T-cell (primary cell): ENCODE measurements at places on chromosomes 11 and 22.

GRCh38 chr11:112128483-112129121, 35.3 kb downstream of the IL18 start:
- no peak for DNase-seq

DNA sequence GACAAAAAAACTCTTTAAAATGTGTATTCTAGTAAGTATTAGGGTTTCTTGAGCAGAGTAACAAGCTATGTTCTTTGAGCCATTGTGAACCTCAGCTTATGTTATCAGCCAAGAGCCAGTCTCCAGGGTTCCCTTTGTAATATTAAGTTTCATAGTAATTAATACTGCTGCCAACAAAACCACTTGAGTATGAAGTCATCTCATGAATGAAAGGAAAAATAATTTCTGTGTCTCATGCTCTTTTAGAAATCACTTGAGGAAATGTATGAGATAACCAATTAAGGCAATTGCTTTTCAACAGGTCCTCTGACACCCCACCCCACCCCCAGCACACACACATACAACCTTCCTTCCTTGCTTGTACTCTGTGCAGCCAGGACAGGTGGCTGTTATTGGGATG, 59.9 kb downstream of the BBOX1 start:
- no peak for DNase-seq

DNA sequence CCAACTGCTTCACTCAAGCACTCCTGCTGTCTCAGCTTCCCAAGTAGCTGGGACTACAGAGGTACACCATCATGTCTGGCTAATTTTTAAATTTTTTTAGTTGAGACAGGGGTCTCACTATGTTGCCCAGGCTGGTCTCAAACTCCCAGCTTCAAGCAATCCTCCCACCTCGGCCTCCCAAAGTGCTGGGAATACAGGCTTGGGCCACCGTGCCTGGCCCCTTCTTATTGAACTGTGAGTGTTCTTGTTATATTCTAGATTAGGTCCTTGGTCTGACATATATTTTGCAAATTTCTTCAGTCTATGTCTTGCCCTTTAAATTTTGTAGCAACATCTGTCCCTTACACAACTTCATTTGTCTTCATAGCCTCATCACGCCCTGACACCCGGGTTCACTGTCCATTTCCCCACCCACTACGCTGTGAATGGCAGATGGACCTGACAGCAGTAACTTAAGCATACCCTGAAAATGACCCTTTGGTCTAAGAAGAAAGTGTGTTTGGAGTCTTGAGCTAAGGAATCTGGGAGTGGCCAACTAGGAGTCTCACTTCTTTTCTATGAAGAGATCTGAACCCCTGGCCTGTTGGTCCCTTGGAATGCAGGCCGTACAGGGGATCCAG, 4.2 kb upstream of the FAM118A start:
- DNase-seq, result no peak

DNA sequence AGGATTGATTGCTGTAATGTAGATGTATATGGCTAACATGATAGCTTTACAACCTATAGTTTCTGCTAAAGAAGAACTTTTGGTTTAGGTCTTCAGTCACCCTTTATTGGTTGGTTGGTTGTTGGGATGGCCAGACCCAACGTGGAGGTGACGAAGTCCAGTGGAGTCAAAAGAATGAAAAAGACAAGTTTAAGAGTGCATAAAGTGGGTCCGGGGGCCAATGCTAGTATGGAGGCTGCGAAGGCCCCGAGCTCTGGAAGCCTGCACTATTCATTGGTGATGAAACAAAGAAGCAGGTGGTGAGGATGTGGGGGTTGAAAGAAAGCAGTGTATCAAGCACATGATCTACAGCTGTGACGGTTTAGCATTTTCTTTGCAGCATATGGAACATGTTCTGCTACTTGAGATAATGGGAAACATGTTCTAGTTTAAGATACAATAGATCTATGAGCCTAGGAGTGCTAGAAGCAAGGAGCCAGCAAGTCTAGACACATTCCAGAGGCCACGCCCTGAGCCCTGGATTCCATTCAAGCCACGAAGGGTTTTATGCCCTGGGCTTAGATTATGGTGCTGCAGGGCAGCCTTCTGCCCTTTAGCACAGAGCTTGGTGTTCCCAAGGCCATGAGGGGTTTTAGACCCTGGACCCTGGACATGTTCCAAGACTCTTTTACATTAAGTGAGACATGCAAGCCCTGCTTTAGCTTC, 6.3 kb downstream of the TCP11L1 start:
- no peak for DNase-seq

- no peak for DNase-seq
These were observed 31.8 kb upstream of the RFPL3 start for GRCh38 chr22:32325811-32326237.

- no peak for DNase-seq
These were observed 65.1 kb downstream of the GRK3 start for GRCh38 chr22:25629613-25630012.

DNA sequence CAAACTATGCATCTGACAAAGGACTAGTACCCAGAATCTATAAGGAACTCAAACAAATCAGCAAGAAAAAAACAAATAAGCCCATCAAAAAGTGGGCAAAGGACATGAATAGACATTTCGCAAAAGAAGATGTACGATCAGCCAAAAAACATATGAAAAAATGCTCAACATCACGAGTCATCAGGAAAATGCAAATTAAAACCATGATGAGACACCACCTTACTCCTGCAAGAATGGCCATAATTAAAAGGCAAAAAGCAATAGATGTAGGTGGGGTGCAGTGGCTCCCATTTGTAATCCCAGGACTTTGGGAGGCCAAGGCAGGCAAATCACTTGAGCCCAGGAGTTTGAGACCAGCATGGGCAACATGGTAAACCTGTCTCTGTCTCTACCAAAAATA, 10.4 kb upstream of the OR10V1 start:
- DNase-seq, result no peak

- DNase-seq, result no peak
These were observed 7.9 kb downstream of the AIP start for GRCh38 chr11:67490727-67491065.

- no peak for DNase-seq
These were observed 627.3 kb upstream of the KIRREL3 start for GRCh38 chr11:127627629-127628457.

DNA sequence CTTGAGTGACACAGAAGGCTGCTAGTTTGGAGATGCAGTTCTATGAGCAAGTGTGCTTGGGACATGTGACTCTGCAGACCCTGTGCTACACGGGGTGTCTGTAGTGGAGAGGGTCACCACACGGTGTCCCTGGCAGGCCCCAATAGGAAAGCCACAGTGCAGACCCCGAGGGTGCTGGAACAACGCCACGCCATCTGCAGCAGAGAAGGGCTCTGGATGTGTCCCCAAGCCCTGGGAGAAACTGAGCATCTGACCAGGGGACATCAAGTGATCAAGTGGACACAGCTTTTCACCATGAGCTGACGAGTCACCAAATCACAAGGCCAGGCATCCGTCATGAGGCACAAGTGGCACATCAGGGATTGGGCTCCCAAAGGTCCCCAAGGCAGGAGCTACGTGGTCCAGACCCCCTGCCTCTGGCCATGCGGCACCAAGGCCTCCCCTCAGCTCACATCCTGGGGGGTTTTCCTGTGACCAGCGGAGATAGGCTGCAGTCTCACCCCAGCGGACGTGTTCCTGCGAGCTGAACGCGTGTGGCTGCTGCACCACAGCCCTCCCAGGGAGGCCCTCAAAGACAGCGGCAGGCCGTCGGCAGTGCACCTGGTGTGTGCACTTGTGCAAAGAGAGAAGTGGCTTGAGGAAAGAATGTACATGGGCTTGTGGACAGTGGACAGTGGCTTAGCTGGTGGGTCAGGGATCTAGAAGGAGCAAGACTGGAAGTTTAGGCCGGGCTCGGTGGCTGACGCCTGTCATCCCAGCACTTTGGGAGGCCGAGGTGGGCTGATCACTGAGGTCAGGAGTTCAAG, 96.7 kb downstream of the RPS6KA4 start:
- DNase-seq, result no peak

DNA sequence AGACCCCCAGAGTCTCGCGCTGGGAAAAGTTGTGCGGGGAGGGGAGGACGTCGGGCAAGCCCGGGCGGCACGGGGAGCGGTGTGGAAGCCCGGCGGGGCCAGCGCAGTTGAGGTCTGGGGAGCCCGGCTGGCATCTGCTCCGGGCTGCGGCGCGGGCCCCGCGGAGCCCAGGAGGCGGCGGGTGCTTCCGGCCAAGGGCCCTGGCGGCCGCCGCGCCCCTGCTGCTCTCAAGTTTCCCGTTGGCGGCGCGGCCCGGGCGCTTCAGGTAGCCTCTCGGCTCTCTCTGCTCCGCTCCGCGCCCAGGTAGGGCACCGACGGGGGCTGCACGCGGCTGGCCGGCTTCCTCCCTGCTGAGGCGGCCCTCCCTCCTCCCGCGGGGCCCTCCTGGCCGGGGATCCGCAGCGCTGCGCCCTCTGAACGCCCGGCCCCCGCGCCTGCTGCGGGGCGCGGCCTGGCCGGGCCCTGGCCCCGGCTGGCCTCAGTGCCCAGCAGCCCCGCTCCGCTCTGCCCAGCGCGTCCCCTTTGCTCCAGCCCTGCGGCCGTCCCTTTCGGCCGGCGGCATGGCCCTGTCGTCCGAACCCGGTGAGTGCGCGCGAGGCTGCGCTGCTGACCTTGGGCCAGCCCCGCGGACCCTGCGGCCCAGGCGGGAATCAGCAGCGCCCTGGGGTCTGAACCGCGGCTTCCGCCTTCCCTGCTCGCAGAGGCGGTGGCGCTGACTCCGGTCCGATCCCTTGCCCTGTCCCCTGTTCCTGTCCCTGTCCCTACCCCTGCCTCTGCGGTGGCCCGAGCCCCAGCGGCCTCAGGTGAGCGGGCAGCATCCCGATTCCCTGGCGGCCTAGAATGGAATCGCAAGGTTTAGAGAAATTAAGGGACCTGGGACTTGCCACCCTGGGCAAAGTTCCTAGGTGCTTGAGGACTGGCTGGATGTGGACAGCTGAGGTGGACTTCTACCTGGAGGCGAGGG, 4.3 kb upstream of the AMPD3 start:
- DNase-seq, result peak; percentile 56

- DNase-seq, result no peak
These were observed 21.0 kb upstream of the PPP6R3 start for GRCh38 chr11:68439355-68440065.

GRCh38 chr22:43431808-43432554, 20.2 kb downstream of the MPPED1 start:
- no peak for DNase-seq

DNA sequence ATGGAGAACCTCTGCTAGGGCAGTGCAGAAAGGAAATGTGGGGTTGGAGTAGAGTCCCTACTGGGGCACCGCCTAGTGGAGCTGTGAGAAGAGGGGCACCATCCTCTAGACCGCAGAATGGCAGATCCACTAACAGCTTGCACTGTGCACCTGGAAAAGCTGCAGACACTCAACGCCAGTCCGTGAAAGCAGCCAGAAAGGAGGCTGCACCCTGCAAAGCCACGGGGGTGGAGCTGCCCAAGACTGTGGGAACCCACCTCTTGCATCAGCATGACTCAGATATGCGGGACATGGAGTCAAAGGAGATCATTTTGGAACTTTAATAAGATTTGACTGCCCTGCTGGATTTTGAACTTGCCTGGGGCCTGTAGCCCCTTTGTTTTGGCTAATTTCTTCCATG, 8.7 kb downstream of the TSKU start:
- DNase-seq, result no peak

- no peak for DNase-seq
These were observed 5.5 kb downstream of the FGF19 start for GRCh38 chr11:69698362-69698761.

- no peak for DNase-seq
These were observed 13.8 kb downstream of the TPST2 start for GRCh38 chr22:26576026-26576680.

- DNase-seq, result peak; percentile 46
These were observed 5.3 kb downstream of the ADA2 start for GRCh38 chr22:17213976-17214375.

GRCh38 chr11:19842505-19842904, 129.9 kb downstream of the NAV2 start:
- no peak for DNase-seq

DNA sequence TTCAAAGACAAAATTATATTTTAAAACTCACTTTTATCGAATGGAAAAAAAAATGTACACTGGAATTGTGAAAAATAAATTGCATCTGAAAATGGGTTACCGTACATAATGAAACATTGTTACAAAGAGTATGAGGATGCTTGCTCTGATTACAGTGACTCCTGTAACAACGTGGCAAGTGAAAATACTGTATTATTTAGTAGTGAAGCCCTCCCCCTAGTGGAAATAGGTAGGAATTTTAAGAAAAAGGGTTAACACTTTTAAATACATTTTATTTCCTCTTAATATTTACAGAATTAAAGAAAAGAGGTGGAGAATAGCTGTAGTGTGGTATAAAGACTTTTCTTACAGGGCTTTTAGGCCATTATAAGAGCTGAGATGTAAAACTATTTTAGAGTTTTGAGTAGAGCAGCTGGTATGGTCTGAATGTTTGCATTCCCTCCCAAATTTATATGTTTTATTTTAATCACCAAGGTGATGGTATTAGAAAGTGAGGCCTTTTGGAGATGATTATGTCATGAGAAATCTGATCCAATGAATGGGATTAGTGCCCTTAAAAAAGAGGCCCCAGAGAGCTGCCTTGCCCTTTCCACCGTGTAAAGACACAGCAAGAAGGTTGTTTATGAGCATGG, 25.2 kb downstream of the FAM76B start:
- DNase-seq, result no peak

DNA sequence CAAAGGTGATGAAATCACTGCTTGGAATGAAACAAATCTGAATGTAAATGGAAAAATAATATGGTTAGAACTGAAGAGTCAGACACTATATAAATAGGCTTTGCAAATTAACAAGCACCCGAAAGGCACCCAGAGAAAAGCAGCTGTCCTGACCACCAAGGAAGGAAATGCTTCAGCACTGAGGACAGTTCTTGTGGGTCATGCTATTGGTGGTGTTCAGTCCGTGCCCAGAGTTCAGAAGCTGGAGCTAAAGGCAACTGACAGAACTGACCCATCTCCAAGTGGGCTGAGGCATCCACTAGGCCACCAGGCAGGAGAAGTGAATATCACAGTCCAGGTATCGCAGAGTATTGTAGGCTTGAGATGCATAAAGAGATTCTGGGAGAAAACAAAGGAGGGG, 208.9 kb downstream of the OPCML start:
- no peak for DNase-seq

GRCh38 chr11:36376888-36377758, 81.0 kb downstream of the PRR5L start:
- peak; percentile 20 for DNase-seq

DNA sequence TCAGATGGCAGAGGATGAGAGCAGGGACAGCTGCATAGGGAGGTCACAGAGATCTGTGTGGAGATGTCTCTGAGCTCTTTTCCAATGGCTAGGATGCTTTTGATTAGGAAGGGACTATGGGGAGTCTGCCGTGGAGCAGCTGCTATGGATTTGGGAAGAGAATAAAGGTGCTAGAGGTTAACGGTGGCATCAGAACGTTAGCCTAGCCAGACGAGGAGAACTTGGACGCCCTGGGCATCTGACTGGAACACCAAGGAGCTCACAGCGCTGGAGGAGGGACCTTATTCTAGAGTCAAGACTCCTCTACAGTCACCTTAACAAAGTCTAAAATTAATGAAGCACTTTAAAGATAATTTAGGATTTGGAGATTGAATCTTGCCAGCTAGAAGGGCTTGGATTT, 157.2 kb upstream of the B3GAT1 start:
- DNase-seq, result no peak

- no peak for DNase-seq
These were observed 42.1 kb downstream of the PRDM10 start for GRCh38 chr11:129960216-129961214.

GRCh38 chr11:1771700-1772099, 8.0 kb upstream of the CTSD start:
- no peak for DNase-seq

- DNase-seq, result no peak
These were observed 8.3 kb upstream of the MYRF start for GRCh38 chr11:61744181-61744580.
